ENCODE measurements at places on chromosomes 3 and 15.

DNA sequence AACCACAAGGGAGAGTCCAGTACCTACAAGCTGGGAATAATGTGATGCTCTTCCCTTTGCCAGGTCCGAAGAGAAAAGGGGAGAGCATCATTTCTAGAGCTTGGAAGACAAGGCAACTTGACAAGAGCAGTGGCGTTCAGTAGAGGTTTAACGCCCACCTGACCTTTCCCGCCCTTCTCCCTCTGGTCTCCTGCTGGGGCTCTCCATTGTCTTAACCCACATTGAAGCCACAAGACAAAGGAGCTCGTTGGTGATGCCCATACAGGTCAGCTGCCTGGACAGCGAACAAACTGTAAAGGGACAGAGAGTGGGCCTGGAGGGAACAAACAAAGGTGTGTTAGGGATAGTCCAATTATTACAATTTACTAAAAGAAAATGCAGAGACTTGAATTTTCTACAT, 13.1 kb upstream of the DUT start:
- no peak for DNase-seq

- DNase-seq, result no peak
Observed at GRCh38 chr3:52039426-52039825, 16.9 kb downstream of the DUSP7 start.

DNA sequence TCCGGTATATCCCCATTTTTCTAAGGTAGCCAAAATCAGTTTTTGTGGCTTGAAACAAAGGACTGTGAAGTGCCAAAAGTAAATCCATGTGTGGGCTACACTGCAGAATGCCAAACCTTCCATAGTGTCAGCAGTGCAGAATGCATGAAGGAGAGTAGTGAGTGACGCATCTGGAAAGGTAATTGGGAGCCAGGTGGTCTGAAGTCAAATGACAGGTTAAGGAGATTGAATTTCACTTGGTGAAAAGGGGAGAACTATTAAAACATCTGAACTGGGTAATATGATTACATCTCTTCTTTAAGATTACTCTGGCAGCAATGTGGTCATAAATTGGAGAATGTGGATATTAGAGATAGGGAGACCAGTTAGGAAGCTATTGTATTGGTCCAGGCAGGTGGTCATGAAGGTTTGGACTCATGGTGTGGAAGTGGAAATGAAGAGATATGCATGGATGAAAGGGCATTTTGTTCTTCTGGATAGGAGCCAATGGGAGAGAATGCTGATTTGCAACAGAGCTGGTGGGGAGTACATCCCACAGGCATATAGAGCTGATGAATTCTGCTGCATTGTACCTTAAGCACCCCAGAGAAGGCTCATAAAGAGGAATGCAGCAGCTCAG, 118.2 kb downstream of the ECT2 start:
- DNase-seq, result no peak

GRCh38 chr3:45964139-45964538, 20.9 kb downstream of the CXCR6 start:
- DNase-seq, result no peak
